ENCODE measurements at places on chromosomes 1 and 21. TPM values are rescaled to one million over a fixed set of nuclear protein-coding genes. Genes with fewer than 3 reads are reported as not detected.
A peak's percentile ranks its signal among the peaks of the same experiment; 100 is the strongest.

DNA sequence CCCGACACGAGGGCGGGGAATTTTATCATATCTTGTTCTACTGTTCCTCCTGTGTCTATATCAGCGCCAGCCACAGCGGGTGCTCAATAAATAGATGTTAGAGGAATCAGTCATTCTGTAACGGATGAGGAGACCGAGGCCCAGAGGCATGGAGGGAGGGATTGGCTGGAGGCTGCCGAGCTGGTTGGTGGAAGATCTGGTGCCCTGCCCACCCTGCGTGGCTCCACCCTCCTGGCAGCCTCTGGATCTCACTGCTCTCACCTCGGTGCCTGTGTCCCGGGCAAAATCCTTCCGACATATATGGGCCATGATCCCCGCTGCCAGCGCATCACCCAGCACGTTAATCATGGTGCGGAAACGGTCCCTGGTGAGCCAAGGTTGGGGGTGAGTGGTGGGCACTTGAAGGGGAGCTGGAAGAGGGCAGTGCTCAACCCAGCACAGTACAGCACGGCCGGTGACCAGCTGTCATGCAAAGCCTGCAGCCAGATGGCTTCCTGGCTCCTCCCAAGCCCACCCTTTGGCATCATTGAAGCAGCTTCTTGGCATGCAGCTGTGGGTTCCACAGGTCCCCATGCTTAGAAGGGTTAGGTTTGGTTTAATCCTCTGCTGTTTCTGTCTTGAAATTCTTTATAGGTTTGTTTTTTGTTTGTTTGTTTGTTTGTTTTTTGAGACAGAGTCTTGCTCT lies 26.7 kb downstream of the PODN start:
- no peak for DNase-seq

Gene NUAK2
- 5.4 TPM for total RNA-seq

GRCh38 chr1:47002211-47002610 lies 21.3 kb upstream of the CYP4X1 start:
- no peak for DNase-seq

Gene CHIA
- not detected for total RNA-seq

DNA sequence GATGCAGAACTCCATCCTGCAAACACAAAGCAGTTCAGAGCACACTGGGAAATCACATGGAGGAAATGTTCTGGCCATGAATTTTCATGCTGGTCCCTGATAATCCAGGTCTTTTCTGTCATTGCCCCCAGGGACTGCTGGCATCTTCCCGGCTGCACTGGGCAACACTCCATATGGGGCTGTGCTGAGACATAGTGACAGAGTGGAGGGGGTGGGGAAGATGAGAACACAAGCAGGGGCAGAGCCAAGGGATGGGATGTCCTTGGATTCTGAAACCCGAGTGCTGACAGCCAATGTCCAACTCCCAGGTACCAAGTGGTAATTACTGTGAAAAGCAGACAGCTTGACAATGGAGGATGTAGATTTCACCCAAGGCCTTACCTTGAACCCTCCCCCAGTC lies 185.7 kb downstream of the HIVEP3 start:
- DNase-seq: no peak

- no peak for DNase-seq
Observed at GRCh38 chr1:230072866-230073265, 5.8 kb downstream of the GALNT2 start.

DNA sequence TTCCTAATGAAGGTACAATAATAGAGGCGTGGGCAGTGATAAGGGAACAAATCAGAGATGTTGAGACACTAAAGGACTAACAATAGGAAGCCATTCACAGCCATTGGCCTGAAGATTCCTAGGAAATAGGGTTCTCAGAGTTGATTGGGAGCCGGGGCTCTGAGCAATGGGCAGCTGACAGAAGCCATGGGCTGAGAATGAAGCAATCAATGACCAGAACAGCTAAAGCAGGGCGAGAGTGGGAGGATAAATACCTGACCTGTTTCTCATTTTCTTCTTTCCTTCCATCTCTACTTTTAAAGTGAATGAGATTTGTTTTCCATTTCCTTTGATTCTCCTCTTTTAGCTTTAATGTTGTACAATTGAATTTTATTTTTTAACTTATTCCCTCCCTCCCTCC lies 774.7 kb upstream of the ADGRL4 start:
- no peak for DNase-seq

Gene CGN
- total RNA-seq: not detected

Gene CFHR4
- not detected for total RNA-seq

DNA sequence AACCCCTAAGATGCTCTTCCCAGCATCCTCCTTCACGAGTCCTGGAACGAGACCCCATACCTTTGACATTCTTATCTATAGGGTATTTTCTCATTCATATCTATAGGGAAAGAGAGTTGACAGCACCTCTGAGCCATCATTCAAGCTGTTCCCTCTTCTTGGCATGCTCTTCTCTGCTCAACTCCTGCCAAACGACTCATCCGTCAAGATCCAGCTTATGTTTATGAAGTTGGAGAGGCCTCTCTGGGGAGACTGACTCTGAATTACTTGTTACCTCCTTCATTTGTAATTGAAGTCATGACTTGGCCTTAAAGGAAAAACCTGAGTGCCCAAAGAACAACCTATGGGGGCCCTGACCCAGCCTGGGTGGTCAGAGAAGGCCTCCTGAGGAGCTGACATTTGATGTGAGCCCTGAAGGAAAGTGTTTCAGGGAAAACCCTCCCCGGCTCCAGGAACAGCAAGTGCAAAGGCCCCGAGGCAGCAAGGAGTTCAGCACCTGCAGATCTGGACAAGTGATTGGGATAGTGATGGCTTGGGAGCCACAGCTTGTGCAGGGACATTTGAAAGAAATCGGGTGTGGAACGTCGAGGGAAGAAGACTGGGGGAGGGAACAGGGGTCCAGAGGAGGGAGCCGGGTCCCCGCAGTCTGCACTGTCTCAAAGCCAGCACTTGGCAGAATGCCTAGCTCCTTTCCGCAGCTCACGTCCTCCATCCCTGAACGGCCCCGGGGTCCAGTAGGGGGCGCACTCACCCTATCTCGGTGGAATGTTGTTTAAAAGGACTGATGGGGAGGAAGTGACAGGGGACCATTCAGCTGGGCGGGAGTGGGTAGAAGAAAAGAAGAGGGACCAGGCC lies 14.0 kb upstream of the CDA start:
- peak; percentile 66 for DNase-seq

GRCh38 chr21:26136671-26137070 lies 33.9 kb downstream of the APP start:
- no peak for DNase-seq

GRCh38 chr1:73701826-73702225 lies 496.1 kb downstream of the LRRIQ3 start:
- no peak for DNase-seq

Gene PSMA5
- total RNA-seq: 85.5 TPM

DNA sequence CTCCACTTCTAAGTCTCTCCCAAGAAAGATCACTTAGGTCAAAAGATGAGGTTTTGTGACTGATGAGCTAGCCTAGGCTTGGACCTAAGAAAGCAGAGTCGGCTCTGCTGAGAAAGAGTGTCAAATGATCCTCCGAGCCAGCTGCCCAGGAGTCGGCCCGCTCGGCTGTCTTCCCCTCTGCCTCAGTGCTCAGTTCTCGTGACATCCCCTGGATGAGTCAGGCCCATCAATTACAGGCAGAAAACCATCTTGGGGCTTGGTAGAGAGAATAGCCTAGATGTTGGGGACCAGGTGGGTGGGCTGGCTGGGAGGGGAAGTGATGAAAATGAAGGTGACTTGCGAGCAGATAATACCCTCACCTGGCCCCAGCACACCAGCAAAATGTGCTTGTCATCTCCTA lies 60.5 kb downstream of the SLC66A1 start:
- no peak for DNase-seq

- peak; percentile 56 for DNase-seq
Observed at GRCh38 chr1:218463194-218464156, 118.3 kb downstream of the TGFB2 start.

Gene COA6
- total RNA-seq: 406 TPM

DNA sequence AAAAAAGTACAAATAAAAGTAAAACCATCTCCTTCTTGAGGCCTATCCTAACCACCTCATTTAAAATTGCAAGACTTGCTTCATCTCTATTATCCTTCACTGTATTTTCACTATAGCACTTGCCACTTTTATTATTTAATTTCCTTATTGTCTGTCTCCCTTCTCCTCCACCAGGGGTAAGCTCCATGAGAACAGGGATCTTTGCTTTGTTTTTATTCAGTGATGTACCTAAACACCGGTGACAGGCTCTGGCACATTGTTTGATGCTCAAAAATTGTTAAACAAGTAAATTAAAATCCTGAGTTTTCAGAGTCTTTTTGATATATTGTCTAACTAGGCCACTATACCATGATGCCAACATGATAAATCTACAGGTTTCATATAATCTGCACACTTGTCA lies 17.2 kb upstream of the SPEN start:
- DNase-seq: no peak

- DNase-seq: no peak
Observed at GRCh38 chr1:203668401-203668800, 41.8 kb downstream of the ATP2B4 start.

GRCh38 chr1:231966983-231967382 lies 340.4 kb downstream of the DISC1 start:
- DNase-seq: no peak

GRCh38 chr1:206785182-206785765 lies 13.0 kb upstream of the IL10 start:
- DNase-seq: no peak

Gene IFNGR2
- 67.4 TPM for total RNA-seq

Gene C8A
- total RNA-seq: not detected

Gene ANKRD13C
- total RNA-seq: 27.9 TPM
